ENCODE measurements at places on chromosomes 1 and 21.

- DNase-seq, result no peak
These were observed 1.5 kb downstream of the SHISA4 start for GRCh38 chr1:201890223-201890622.

DNA sequence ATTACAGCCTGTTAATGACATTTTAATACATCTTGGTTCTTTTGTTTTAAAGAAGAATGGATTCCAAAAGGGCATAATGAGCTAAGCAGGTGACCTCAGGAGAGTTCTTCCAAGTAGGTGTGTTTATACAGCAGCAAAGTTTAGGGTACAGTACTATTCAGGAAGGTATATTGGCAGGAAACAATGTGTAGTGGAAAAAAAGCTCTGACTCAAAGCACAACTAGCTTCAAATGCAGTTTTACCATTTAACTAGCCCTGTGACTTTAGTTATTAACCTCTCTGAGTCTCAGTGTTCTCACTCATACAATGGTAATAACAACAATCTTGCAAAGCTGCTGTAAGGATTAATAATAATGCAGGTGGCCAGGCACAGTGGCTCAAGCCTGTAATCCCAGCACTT, 29.9 kb downstream of the FAF1 start:
- no peak for DNase-seq

- no peak for DNase-seq
These were observed 165.5 kb upstream of the NR5A2 start for GRCh38 chr1:199862047-199862446.

DNA sequence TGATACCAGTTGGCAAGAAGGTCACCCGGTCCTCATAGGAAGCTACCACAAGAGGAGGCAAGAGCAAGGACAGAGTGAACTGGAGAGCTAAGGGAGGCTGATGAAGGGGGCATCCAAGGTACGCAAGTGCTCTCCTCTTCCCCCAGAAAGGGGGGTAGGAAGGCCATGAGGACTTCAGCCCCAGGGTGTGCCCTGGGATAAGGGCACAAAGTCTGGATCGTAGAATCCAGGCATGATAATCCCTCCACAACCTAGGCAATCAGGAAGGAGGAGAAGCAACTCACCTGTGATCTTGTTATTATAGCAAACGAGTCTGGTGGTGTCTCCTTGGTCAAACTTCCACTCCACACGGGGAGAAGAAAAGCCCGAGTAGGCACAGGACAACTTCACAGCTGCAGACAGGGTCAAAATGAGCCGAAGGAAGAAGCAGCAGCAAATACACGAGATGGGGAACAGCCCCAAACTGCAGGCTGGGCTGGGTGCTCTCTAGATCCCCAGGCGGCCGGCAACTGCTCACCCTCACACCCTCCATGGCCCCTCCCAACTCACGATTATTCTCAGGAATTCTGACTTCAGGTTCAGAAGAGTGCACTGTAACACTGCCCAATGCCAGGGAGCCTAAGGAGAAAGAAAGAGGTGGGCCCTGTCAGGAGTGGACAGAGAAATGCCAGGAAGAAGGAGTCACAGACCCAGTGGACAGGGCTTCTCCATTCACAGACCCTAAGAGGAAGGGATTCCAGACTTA, 20.0 kb downstream of the F11R start:
- no peak for DNase-seq

DNA sequence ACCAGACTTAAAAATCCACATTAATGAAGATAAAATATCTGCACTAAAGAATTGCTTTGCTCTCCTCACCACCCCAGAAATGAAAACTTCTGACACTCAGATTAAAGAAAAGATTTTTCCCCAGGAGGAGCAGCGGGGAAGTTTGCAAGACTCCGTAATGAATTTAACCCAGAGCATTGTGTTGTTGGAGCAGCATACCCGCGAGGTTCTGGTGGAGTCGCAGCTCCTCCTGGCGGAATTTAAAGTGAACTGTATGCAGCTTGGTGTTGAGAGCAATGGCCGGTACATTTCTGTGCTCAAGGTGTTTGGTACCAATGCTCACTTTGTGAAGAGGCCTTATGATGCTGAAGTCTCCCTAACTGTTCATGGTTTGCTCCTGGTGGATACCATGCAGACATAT, 46.4 kb downstream of the VPS13D start:
- no peak for DNase-seq

DNA sequence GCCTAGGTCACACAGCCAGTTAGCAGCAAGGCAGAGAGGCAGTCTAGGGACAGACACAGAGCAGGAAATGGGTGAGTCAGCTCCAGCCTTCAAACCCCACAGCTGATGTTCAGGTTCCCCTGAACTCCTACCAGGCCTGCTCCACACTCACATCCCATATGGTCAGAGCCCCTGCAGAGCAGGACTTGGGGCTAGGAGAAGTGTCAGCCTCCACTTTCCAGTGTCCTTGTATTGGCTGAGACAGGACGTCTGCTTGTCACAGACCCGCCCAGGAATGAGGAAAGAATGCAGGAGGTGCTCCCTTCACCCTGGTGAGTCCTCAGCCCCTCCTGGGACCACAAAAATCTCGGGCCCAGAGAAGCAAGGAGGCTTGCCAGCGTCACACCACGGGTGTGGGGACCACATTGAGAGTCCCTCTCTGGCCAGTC, 92.5 kb downstream of the LACTBL1 start:
- DNase-seq, result no peak

Measured in effector CD4-positive, alpha-beta T cell (primary cell).